Spleen (tissue), 13 donors: ENCODE measurements at places on chromosomes 4 and X.

- DNase-seq, result no peak
These were observed 174.3 kb downstream of the CEP135 start for GRCh38 chr4:56123051-56123450.

DNA sequence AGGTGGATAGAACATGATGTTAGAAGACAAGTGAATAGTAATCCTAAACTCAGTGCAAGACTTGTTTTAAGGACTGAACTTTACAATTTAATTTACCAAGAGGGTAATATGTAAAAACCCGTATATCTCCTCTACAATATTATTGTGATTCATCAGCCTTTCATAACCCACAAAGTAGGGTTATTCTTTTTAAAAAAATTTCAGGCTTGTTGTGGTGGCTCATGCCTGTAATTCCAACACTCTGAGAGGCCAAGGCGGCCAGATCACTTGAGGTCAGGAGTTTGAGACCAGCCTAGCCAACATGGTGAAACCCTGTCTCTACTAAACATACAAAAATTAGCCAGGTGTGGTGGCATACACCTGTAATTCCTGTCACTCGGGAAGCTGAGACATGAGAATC is 7.2 kb downstream of the IBSP start:
- no peak for DNase-seq

DNA sequence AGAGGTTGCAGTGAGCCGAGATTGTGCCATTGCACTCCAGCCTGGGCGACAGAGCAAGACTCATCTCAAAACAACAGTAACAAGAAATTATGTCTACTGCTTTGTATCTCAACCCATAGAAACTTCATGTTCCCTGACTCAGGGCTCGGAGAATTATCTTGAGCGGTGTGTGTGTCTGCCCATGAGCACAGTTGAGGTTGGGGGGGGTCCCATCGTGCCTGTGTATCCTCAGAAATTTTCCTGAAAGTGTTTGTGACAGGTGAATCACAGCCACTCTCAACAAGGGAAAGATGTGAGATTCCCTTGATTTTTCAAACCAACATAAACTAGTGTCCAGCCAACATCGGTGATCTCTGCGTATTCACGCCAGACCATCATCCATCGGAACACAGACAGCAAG is 319.1 kb downstream of the ASMT start:
- no peak for DNase-seq

GRCh38 chr4:100174985-100175383 is 15.3 kb downstream of the DDIT4L start:
- no peak for DNase-seq

- DNase-seq, result no peak
These were observed 66.1 kb upstream of the CLNK start for GRCh38 chr4:10750714-10751113.

DNA sequence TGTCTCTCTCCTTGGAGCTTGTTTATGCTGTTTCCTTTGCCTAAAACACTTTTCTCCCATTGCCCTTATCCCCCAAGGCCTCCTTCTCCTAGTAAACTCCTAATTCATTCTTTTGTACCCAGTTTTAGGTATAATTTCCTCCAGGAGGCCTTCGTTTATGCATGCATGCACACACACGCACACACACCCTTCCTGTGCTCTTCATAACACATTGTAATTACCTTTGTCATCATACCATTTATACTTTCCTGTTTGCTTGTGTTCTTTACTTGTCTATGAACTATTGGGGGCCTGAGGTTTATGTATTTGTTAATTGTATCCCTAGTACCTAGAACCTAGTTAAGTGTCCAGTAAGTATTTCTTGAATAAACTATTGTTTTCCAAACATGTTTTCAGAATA is 45.5 kb downstream of the XIAP start:
- DNase-seq, result no peak
